Uterus (tissue), 4 donors: ENCODE measurements at places on chromosomes 2 and 18. TPM values are rescaled to one million over a fixed set of nuclear protein-coding genes. Genes with fewer than 3 reads are reported as not detected.

The PSD4 gene
- total RNA-seq: 31.8 TPM

DNA sequence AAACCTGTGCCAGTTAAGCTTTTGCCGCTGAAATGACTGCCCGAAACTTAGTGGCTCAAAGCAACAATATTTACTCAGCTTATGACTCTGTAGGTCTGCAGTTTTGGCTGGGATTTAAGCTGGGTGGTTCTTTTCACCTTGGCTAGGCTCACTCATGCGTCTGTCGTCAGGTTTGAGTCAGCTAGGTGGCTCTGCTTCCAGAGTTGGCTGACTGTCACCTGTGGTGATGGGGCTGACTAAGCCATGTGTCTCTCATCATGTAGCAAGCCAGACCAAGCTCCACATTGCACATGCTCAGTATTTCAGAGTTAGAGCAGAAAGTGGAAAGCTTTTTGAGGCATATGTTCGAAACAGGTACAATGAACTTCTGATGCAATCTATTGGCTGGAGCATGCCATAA is 354.8 kb downstream of the MEIS1 start:
- DNase-seq: no peak

- DNase-seq: no peak
Observed at GRCh38 chr2:96325041-96325883, at the start of gene ITPRIPL1. ITPRIPL1 (plus strand) TSS chr2:96325317; CDS start chr2:96325840, 523 bp downstream.

The NOL4 gene
- total RNA-seq: not detected

- DNase-seq: peak; percentile 64
Observed at GRCh38 chr2:149017116-149017985, 21.1 kb upstream of the LYPD6B start.

DNA sequence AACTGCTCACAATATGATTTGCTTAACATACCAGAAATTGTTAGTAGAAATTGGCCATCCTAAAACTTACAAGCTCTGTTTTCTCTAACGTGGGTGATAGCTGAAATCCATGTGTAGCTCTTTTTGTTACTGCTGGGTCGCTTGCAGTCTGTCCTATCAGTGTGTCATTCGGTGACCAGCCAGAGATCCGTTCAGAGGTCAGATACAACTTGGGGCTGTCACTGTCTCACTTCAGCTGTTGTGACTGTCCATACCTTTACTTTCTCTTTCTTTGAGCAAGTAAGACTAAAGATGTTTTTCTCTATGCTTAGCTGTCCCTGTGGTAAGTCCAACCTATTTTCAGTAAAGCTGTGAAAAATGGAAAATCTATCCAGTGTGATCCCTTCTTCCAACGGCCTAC is 282.9 kb upstream of the KCNH7 start:
- DNase-seq: no peak

DNA sequence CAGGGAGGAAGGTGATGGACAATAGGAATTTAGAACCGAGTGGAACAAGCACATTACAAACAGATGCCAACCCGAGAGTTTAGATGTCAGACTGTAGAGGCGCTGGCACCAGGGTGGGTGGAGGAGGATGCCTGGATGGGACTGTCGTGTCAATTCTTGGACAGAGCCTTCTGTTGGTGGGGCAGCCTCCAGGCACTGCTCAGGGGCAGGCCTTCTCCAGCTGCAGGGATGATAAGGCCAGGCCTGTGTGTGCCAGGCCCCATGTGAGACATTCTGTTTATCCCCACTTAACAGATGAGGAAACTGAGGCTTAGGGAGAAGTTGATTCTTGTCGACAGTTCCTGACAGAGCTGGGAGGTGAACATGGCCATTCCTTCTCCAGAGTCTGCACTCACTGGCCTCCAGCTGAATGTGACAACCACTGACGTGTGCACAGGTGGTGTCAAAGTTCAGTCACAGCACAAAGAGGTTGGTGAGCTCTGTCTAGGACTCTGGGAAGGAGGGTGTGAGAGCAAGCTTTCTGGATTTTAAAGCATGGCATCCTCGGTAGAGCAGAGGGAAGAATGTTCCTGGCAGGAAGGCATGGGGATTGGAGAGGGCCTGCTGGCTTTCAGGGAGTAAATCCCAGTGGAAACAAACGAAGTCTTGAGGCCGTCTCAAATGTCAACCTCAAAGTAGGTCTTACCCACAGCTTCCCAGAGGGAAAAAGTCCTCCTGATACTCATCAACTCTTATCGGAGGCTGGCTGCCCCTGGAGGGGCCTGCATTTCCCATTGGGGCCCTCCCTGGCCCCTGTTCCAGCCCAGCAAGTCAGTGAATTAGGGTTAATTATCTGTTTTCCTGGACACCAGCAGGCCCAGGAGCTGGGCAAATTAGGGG is 52.4 kb downstream of the GLI2 start:
- DNase-seq: no peak

DNA sequence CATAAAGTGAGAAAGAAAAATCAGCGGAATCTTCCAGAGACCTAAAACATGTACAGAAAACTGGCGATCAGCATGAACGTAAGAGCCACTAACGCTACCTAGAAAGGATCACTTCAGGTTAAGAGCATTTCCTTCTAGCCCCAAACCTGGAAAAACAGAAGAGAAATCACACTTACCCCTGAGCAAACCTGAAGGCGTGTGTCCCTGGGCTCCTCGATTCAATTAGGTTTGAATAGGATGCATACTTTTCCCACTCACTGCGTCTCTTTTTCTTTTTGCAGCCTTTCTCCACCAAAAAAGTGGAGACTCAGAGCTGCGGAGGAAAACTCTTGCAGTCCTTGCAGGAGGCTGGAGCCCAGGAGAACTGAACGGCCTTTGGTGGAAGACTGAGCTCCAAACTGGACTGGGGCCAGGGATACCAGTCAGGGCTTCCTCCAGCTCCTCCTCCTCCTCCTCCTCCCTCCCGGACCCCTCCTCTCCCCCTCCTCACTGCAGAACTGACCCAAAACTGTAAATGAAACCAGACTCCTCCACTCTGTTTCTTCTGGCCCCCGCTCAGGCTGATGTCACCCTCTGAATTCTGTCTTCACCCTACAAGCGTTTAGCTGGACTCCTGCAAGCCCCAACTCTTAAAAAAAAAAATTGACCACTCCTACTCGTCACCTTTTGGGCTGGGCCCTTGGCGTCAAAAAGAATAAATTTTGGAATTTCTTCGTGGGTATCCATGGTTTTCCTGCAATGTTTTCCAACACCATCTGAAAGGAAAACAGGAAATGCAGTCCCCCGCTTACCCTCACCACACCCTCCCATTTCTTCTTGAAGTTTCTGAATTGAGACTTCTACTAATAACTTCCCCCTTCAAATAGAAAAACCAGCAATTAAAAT is at the start of gene COL6A3:
Gene COL6A3, minus strand, starts transcription at position 388 of the 885 bp plus-strand sequence. CDS start 17,347 bp downstream, outside the sequence.
- peak; percentile 94 for DNase-seq

The PLB1 gene
- 2.9 TPM for total RNA-seq

The ZNF385B gene
- total RNA-seq: 0.41 TPM

- DNase-seq: no peak
Observed at GRCh38 chr18:42534313-42534712, 579.3 kb downstream of the PIK3C3 start.

- no peak for DNase-seq
Observed at GRCh38 chr18:76487782-76488181, 7.3 kb downstream of the ZNF516 start.

The DNAJC5G gene
- total RNA-seq: not detected

GRCh38 chr2:241844066-241844728 is 14.5 kb downstream of the PDCD1 start:
- DNase-seq: peak; percentile 62

- DNase-seq: no peak
Observed at GRCh38 chr2:176085861-176086771, 2.4 kb upstream of the EVX2 start.

DNA sequence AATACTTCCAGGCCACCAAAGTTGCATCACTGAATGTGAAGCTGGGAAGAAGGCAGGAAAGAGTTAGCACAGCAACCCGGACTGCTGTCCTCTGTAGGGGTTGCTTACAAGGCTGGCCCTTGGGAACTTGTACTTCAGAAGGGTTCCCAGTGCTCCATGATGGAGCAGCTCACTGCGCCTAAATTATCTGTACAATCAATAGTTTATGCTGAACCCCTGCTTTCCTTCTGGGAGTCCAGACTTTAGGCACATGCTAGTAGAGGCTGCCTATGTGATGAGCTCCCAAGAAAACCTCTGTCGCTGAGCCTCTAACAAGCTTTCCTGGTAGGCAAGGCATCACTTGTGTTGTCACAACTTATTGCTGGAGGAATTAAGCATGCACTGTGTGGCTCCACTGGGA is 34.3 kb downstream of the XDH start:
- no peak for DNase-seq

DNA sequence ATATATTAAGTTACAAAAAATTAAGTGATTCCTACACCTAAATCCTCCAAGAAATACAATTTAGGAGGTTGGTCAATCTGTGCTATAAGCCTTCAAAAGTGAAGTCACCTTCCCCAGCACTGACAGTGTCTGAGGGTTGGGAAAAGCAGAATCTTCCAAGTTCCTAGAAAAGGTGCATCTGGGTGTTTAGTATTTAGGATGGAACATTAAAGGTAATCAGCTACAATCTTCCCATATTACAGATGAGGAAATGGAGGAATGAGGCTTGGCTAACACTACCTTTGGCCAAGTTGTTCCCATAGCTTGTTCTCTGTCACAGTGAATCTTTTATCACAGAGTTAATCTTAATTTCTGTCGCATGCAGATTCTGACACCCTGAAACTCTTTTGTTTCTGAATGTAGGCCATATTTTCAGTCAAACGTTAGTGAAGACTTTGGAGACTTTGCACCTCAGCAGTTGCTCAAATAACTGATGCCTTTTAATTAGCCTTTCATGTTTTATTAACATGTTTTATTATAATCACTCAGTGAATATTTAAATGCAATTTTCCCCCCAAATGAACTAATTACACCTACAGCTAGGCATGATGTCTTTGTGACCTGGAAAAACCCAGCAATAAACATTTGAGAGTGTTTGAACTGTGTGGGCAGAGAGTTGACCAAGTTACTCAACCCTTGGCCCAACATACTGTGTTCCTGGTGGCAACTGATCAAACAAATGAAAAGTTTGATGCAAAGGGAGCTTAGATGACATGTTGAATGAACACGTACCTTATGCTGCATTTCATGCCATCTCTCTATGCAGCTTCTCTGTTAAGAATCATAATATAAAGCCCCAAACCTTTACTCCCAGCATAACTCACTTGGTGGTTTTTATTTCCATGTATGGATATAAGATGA is 17.6 kb downstream of the FN1 start:
- DNase-seq: no peak

GRCh38 chr2:191791953-191792560 is 54.8 kb downstream of the CAVIN2 start:
- no peak for DNase-seq

The TP53I3 gene
- total RNA-seq: 55.4 TPM

The SH3RF3 gene
- 5.1 TPM for total RNA-seq

The MARCHF7 gene
- 279 TPM for total RNA-seq

DNA sequence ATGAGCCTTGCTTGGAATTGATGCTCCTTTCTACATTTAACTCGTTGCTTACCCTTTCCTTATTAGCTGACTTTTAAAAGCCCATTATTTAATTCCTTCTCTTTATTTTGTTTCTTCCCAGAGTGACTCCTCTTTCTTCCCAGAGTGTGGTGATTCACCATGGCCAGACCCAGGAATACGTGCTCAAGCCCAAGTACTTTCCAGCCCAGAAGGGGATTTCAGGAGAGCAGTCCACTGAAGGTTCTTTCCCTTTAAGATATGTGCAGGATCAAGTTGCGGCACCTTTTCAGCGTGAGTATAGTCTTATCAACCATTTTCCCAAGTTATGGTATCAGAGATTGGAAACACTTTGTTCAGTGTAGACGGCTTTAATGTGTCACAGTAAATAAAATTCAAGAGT is 163.7 kb downstream of the LTBP1 start:
- DNase-seq: no peak

DNA sequence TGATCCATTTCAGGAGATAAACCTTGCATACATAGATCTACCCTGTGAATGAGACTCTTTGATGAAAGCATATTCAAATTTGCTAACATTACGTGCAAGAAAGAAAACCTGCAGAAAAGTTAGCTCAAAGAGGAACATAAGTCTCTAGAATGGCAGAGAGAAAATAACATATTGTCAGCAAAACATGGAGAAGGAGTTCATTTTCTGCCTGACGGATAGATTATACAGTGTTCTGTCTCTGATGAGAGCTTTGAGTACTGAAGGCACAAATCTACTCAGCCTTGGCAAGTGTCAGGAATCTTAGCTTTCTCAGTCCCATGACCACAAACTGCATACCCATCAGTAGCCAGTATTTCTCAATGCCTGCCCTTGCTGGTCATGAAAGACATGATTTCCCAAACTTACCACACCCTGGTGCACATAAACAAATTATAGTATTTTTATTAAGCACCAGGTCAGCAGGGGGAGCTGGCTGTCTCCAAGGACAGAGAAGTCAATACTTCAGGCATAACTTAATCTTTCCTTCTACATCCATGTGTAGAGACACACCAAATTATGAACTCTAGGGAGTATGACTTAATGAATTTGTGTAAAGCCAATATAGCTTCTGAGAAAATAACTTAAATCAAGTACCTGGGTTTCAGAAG is 401.2 kb upstream of the SOX11 start:
- DNase-seq: no peak

- DNase-seq: no peak
Observed at GRCh38 chr2:73074110-73075069, 2.9 kb upstream of the SFXN5 start.
